NCI-H1930 (cell line): ENCODE measurements at places on chromosomes 3 and 15.

GRCh38 chr3:82509106-82509842, 747.8 kb upstream of the GBE1 start:
- DNase-seq: no peak

- DNase-seq: no peak
These were observed 49.2 kb downstream of the SLC41A3 start for GRCh38 chr3:126034481-126035361.

- DNase-seq: no peak
These were observed 41.1 kb upstream of the CTSH start for GRCh38 chr15:78985859-78986475.

- no peak for DNase-seq
These were observed 110.0 kb upstream of the MEF2A start for GRCh38 chr15:99455789-99456160.

- no peak for DNase-seq
These were observed 246.0 kb upstream of the CBLB start for GRCh38 chr3:106114848-106115247.

- no peak for DNase-seq
These were observed 2.2 kb upstream of the CRTAP start for GRCh38 chr3:33111581-33111980.

DNA sequence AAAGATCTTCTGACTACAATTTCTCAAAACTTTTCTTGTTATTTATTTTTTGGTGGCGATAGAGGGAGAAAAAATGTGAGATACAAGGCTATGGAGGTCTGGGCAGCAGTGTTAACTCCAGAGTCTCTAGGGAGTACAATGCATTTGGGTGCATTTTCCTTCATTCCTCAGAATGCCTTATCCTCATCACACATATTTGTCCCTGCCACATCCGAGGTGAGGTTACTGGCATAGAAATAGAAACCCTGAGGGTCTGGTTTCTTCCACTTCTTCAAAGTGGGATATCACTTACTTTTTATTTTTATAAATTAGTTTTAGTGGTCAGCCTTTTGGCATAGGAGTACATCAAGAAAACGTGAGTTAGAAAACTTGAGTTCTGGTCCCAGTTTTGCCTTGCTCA, 150.4 kb downstream of the TIGIT start:
- DNase-seq: no peak

GRCh38 chr3:90261481-90262433, 1154.3 kb downstream of the EPHA3 start:
- DNase-seq: no peak

GRCh38 chr3:31903686-31904431, 77.2 kb downstream of the OSBPL10 start:
- no peak for DNase-seq

DNA sequence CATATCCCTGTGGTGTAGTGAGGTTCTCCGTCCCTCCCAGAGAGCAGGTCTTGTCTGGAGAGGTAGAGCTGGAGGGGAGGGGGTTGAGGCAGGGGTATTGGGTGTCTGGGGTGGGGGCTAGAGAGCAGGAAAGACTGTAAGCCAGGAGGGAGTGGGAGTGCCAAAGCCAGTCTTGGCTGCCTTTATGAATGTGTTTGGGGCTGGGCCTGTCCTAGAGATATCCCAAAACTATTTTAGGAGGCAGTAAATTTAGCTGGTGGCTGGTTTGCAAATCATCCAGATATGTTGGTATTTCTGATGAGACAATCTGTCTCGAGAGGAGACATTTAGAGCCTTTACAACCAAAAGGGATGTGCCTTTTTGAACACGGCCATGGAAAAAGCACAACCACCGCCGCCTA, 166.6 kb downstream of the TLE3 start:
- DNase-seq: no peak

- DNase-seq: no peak
These were observed 135.7 kb upstream of the IL12A start for GRCh38 chr3:159852821-159853505.

DNA sequence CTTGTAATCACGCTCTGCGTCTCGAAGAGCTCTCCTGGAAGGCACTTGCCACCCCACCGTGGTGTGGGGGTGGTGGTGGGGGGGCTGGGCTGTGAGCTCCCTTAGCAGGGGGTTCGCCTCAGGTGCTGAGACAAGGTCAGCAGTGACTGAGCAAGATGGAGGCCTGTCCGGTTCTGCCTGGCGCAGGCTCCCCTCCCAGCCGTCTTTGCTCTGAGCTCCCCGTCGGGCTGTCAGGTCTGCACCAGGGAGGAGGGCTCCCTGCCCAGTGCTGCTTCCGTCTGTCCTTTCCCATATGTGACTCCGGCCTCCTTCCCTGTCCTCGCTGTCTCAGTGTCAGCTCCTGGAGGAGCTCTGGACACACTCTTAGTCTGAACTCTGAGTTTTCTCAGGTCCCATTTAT, 80.0 kb downstream of the PLXNA1 start:
- DNase-seq: no peak

DNA sequence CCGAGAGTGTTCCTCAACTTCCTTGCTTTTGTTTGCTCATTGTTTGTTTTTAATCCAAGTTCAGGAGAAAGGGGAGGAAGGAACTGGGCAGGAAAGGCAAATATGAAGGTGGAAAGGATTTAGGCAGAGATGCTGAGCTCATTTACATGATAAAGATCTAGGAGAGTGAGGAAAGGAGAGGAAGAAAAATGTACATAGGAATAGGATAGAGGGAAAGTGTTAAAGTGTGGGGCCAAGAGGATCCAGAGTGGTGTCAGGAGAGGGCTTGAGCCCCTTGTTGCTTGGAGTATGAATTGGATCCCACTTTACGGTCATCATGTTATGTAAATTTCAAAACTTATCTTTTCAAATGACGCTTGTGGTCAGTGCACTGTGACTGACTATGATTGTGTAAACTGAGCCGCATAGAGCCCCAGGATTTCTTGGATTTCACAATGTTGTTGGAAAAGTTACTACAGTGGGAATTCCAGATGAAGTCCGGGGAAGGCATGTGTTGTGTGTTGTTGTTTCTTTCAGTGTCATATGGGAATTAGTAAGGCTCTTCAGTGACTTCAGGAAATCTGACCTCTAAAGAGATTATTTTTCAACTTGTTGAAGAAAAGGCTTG, 15.0 kb upstream of the PLD1 start:
- DNase-seq: no peak

GRCh38 chr3:17749281-17749680, 6.8 kb upstream of the TBC1D5 start:
- DNase-seq: no peak

DNA sequence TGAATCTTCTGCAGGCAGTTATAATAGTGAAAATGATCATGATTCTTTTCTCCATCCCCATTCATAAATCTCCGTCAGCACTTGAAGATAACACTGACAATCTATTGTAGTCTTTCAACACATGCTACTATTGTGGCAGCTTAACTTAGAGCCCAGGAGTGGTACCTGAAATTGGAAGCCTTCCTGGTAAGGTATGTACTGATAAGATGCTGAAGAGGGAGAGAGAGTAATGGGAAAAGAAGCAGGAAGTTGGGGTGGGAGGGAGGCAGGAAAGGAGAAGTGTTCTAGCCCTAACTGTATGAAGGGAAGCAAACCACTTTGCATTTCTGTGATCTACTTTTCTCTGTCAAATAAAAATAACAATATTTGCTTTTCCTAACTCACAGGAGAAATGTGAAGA, 197.4 kb upstream of the RORA start:
- DNase-seq: no peak

DNA sequence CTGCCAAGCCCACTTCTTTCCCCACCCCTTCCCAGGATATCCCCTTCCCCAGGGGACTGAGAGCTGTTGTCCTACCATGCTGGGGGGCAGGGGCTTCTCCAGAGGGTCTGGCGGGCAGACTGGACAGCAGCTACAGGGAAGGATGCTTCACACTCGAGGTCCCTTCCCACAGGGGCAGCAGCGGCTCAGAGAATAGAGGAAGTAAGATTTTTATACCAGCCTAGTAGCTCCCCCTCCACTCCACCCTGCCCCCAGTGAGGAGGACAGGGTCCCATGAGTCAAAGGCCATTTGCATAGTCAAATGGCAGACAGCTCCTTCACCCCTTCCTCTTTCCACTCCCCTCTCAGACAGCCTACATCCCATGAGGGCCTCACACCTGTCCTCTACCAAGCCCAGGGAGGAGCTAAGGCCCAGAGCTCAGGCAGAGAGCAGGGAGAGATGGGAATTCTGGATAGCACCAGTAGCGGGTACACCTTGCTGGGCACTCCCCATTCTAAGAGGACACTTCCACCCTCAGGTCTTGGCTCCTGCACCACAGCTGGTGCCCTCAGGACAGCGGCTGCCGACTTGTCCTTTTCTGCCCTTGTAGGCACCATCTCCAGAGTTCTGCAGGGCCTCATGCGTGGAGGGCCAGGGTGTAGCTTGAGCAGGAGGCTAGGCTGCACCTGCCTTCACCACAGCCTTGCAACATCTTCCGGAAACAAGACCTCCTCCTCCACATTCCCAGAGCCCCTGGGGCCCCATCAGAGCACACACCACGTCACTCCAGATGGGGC, at the start of gene TLR9:
TLR9 (minus strand) TSS at position 194 of the 777 bp plus-strand sequence; CDS start at position 78, 116 bp downstream.
- DNase-seq: no peak

DNA sequence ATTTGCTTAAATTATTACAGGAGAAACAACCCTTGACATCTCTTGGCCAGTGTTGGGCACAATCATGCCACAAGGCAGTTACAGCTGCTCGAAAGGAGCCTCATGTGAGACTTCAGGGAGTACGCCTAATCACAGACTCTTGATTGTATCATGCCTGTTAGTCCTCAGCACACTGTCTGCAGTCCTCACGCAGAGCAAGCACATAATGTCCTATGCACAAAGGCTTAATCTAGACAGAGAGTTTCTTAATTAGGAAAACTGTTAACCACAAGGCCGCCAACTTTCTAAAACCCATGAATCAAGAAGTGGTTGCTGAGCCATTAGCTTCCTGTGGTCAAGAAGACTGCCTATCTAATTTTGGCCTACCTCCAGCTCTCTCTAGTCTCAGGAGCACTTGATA, 172.0 kb downstream of the UNC13C start:
- no peak for DNase-seq
